Activated naive CD4-positive, alpha-beta T cell treated with anti-CD3 and anti-CD28 coated beads, Interleukin-2, amount 50 U/mL, for 72 hours (primary cell): ENCODE measurements at places on chromosomes 2 and 18.

- no peak for DNase-seq
Observed at GRCh38 chr18:26555804-26556553, 7.6 kb upstream of the KCTD1 start.

- no peak for DNase-seq
Observed at GRCh38 chr2:23069923-23070322, 315.1 kb upstream of the KLHL29 start.

GRCh38 chr2:236562434-236562833 lies 7.2 kb upstream of the ACKR3 start:
- DNase-seq = no peak

- DNase-seq = no peak
Observed at GRCh38 chr18:29979881-29980280, 1062.7 kb downstream of the DSC3 start.

DNA sequence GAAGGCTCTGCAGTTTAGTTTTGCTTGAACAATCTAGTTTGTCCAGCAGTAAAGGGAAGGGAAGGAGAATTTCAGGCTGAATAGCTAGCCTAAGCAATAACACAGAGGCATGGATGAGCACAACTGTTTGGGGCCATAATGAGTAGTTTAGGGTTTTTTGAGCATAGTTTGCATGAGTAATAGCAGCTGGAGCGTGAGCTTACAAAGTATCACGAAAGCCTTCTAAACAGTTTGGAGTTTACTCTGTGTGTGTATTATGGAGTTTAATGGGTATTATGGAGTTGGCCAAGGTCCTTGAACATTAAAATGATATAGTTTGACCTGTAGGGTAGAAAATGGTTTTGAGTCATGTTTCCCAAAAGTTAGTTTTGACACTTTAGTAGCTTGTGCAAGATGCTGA lies 782.3 kb downstream of the ERBB4 start:
- DNase-seq = no peak

DNA sequence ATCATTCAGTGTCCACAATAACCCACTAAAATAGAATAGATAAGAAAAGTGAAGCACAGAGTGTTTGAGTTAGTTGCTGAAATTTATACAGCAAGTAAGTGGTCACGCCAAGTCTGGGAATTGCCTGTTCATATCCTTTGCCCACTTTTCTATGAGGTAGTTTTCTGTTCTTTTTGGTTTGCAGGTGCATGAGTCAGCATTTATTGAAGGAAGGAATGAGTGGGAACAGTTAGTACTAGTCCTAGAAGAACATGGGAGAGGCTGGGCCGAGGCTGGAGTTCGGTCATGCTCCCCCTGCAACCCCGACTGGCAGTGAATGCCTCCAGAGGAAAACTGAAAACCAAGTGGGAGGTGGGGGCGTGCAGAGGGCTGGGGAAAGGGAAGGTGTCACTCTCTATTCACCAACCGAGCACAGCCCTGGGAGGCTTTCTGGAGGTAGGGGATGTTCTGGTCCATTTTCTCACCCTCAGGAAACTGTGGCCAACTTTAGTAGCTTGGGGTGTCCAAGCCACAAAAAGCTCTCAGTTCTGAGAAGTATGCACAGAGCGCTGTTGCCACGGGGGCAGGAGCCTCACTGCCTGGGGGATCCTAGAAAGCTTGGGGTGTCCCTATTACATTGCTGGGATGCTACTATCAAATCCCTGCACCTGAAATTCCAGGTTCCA lies 41.4 kb downstream of the FOSL2 start:
- no peak for DNase-seq

DNA sequence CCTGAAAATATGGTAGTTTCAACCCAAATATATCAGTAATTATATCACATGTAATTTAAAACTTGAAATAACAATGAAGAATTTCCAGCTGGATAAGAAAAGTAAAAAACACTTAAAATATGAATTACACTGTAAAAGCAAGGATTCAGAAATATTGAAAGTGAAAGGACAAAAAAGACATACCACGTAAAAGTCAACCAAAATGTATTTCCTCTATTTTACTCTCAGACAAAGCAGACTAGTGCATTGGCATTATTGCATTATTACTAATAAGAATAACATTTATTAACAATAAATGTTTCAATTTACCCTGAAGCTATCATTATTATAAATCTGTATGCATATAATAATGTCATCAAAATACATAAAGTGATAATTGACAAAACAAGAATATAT lies 445.1 kb upstream of the TRIB2 start:
- DNase-seq = no peak

DNA sequence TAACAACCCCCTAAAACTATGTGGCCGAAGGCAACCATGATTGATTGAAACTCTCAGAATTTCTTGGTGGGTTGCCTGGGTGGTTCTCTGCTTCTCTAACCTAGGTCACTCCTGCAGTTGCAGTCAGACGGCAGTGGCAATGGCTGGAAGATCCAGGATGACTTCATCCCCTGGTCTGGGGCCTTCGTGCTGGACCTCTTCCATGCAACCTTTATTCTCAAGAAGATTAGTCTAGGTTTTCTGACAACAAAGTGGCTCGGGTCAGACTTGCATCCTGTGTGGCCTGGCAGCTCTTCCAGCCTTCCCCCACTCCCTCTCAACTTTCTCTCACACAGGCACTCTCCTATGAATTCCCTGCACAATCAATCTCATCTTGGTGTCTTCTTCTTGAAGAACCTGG lies 76.4 kb downstream of the METTL4 start:
- DNase-seq = no peak

DNA sequence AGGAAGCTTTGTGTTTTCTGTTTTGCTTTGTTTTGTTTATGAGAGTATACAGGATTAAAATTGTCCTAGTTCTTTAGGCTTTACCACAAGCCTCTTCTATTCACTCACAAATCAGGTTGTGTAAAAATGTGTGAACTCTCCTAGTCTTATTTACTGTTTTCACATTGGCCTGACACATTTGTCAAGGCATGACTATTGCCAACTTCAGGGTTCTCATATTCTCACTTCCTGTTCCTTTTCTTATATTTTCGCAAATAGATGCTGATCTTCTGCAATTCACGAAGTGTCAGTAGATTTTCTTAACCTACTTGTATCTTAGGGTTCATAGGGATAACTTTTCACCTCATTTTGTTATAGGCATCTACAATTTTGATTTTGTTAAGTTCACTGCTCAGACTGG lies 67.1 kb downstream of the CCDC102B start:
- no peak for DNase-seq

DNA sequence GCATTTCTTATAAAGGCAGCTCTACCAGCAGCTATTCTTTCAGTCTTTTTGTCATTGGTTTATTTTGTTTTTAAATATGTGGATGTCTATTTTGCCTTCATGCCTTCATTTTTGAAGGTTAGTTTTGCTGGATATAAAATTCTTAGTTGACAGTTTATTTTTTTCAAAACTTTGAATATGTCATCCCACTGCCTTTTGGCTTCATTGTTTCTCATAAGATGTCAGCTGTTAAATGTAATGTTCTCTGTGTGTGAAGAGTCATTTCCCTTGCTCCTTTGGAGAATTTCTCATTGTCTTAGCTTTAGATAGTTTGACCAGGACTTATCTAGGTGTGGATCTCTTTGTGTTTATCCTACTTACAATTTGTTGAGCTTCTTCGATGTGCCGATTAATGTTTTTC lies 213.5 kb downstream of the KIAA1328 start:
- DNase-seq = no peak

DNA sequence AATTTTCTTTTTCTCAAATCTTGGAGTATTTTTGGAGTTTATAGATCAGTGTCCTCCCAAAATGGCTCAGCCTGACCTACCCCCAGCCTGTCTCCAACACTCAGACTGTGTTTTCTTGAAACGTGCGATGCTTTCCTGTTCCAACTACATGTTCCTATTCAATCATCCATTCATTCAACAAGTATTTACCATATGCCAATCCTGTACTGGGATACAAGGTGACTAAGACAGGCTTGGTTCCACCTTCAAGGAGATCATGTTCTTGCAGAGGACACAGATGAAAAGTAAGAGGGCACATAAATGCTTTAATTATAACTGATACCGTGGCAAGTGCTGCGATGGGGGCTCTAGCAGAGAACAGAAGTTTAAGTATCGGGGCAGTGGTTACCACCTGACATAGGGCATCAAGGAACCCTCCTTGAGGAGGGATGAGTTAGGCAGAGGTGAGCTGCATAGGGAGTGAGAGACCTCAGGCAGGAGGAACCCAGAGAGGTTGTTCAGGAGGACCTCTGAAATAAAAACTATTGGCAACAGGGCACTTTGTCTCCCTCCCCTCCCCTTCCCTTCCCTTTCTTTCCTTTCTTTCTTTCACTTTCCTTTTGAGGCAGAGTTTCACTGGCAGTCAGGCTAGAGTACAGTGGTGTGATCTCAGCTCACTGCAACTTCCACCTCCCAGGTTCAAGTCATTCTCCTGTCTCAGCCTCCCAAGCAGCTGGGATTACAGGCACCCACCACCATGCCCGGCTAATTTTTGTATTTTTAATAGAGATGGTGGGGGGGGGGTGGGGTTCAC lies 469.0 kb downstream of the EPHA4 start:
- DNase-seq = no peak

DNA sequence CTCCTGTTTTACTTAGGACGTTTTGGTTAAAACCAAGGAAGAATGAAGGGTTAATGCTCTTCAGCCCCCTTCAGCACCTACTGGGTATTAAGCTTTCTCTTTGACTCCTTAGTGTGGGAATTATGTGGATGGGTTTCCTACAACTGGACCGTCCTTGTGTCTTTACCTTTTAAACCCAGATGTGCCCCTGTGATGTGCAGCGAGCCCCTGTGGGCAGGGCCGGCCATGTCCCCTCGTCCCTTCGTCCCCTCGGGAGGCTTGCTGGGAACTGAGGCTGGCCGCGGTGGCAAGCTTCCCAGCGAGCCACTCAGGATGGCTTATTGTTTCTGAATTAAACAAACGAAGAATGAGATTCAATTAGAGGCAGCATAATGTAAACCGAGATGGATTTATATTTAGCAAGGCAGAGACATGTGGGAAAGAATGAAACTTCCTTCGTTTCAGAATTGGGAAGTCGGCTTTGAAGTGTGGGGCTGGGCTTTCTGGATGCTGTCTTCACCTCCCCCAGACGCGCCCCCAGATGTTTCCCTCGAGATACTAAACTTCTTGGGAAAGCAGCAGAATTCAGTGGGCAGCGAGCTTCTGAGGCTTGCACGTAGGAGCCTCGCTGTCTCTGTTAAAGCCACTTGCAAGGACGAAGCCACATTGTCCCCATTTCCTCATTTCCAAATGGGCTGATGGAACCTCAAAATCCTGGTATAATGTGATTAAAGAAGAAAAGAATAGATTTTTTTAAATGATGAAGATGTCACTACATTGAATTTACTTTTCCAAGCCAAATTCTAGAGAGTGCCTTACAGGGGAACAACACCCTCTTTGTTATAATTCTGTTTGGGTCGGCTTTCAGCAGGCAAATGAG lies 146.0 kb downstream of the VAPA start:
- no peak for DNase-seq

DNA sequence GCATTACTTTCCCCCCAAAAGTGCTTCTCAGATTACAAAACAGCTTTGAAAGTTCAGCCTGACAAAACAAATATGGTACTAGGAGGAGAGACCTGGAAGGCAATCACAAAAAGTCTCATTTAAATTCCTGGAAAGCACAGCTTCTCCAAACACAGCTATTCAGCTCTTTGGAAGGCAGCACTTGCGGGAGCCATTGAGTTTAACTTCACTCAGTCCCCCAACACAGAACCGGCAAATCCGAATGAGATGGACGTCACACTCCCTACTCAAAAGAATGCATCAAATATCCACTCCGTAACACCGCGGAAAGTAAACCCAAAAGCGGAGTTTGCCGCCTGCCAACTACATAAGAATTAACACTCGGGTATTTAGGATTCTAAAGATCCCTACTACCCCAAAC lies 638 bp downstream of the ST6GAL2 start:
- no peak for DNase-seq

DNA sequence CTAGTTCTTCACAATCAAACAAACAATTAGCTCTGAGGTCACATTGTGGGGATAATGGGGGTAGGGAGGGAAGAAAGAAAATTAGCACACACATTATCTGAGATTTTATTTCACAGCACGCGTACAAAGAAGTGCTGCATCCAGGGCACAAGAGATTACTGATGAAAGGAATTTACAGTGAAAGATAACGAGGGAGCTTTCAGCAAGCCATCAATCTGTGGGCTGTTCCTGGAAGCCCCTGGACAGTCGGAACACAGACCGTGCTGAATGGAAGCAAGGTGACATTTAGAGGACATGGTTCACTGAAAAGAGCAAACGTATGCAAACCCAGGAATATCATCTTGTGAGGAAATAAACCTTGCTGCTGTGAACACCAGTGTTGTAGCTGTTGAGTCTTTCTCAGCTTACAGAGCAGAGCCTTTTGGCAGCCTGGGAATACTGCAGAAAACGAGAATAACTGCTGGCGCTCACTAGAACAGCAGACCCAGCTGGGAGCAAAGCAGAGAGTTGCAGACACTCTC lies 63.2 kb downstream of the SCG2 start:
- no peak for DNase-seq

GRCh38 chr2:6640621-6641015 lies 225.1 kb downstream of the CMPK2 start:
- no peak for DNase-seq

GRCh38 chr2:209495855-209496585 lies 72.2 kb downstream of the MAP2 start:
- DNase-seq = no peak

- DNase-seq = no peak
Observed at GRCh38 chr2:142933916-142934315, 56.5 kb downstream of the KYNU start.

- DNase-seq = no peak
Observed at GRCh38 chr18:35047697-35048292, 6.6 kb downstream of the MAPRE2 start.

DNA sequence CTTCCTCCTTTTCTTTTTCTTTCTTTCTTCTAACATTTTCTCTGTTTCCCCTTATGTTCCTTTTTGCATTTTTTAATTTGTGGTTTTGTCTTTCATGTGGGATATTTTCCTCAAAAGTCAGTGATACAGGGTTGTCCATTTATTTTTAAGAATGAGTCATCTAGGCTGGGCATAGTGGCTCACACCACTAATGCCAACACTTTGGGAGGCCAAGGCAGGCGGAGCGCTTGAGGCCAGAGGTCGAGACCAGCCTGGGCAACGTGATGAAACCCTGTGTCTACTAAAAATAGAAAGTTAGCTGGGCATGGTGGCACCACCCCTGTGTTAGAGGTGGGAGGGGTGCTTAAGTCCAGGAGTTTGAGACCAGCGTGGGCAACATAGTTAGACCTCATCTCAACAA lies 35.8 kb downstream of the KATNAL2 start:
- no peak for DNase-seq

- DNase-seq = no peak
Observed at GRCh38 chr2:160555420-160556071, 61.9 kb upstream of the RBMS1 start.

DNA sequence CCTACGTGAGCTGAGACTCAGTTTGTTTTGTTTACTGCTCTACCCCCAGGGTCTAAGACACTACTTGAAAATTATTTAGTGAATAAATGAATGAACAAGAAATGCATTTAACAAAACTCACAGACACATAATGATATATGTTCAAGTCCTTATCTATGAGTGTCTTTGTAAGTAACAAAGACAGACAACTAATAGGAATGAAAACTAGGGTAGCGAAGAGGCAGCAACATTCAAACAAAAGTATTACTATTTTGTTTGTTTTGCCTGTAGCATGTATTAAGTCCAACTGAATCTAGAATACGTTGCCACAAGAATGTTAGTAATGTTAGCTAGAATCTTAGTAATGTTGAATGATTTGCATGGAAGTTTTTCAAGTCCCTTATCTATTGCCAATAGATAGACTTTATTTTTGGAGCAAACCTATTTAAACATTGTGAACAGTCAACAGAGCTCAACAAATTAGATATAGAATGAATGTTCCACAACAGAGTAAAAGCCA lies 144.8 kb upstream of the VWC2L start:
- no peak for DNase-seq

GRCh38 chr2:198483051-198483450 lies 678.7 kb downstream of the PLCL1 start:
- no peak for DNase-seq
